ENCODE measurements at places on chromosomes 5 and 9.

- DNase-seq, result no peak
These were observed 50.9 kb downstream of the PLPP1 start for GRCh38 chr5:55483885-55484284.

- DNase-seq, result no peak
These were observed 1.1 kb downstream of the DIAPH1 start for GRCh38 chr5:141617682-141618029.

GRCh38 chr5:119445544-119445943 lies 6.8 kb upstream of the HSD17B4 start:
- no peak for DNase-seq

GRCh38 chr5:39500551-39501175 lies 75.9 kb upstream of the DAB2 start:
- DNase-seq, result no peak

- DNase-seq, result no peak
These were observed 103.1 kb downstream of the ATG10 start for GRCh38 chr5:82074950-82075349.

- no peak for DNase-seq
These were observed 346.7 kb upstream of the KLF9 start for GRCh38 chr9:70761139-70761670.

- no peak for DNase-seq
These were observed 61.8 kb upstream of the TBC1D2 start for GRCh38 chr9:98317134-98317857.

DNA sequence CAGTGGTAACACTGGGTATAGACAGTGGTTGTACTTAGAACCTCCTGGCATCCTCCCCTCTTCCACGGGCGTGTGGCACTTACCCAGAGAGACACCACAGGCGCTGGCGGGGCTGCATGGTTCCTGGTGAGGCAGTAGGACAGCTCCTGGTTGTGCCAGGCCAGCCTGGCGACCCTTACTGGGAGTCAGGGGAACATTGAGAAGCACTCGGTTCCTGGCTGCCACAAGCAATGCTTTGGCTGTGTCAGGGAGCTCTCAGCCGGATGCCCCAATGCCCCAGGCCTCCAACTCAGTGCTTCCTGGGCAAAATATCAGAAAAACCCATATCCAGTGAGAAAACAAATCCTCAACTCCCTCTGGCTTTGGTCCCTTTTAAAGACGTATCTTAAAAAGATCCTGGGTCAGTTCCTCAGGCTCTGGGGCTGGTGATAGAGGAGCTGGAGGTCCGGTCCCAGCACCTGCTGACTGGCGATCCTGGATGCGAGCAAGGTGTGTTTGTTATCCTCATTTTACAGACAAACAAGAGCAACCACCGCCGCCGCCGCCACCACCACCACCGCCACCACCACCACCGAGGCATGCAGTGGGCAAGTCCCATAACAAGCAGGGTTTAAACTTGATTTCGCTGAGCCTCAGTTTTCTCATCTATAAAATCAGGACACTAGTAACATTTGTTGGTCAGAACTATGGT lies 4.2 kb downstream of the NKX2-5 start:
- DNase-seq, result no peak

GRCh38 chr5:97666783-97667182 lies 483.7 kb upstream of the RIOK2 start:
- DNase-seq, result no peak

DNA sequence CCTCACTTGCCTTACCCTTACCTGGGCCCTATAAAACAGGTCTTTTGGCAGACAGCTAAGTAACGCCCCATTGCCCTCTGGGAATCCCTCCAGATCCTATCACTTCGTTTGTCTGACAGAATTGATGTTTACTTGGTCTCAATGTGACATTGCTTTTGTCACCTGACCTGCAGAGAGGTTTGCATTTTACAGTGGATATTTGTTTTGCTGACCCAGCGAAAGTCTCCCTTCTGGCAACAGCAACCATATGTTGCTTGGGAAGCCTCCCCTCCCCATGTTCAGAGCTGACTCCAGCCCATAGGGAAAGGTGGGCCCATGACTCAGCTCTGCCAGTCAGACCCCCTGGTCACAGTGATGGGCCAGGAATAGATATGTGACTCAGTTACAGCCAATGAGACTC lies 54.0 kb upstream of the LARP1 start:
- no peak for DNase-seq

DNA sequence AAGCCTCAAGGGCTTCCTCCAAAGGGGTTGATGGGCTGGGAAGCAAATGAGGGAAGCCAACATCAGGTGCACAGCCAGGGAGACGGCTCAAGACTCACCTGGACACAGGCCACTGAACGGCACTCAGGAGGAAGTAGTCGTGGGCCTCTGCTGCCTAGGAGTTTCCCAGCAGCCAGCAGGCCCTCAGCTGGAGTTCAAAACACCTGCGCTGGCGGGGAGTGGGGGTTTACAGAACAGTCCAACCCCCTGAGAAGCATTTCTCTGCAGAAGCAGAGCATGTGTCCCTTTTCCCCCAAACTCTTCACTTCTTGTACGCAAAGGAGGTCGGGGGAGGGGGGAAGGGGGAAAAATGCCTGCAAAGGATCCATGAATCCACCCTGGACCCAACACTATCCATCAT lies 2.3 kb downstream of the WHRN start:
- DNase-seq, result no peak

DNA sequence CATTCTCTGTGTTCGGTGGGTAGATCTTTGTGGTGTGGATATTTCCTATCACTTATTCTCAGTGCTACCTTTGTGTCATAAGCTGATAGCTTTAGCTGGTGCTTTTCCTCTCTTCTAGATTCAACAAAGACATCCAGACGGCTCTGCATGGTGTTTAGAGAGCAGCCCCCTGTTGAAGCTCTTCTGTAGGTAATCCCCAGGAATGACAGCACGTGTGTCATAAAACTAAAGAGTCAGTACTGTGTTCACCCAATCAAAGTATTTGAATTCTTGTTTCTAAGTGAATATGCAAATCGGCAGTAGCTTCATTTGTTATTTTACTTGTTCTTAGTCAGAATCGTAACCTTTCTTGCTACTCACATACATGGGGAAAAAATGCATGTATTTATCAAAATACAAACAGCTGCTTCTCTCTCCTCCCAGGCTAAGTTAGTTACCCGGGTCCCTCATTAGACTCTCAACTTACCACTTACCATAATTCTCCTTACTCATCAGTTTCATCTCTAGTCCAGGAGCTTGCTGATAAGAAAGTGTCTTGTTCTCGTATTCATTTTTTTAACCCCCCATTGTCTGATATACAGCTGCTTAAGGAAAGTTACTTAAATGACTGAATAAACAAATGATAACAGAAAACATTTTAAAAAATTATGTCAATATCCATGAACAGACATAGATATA lies 1696.0 kb upstream of the WWC1 start:
- no peak for DNase-seq

DNA sequence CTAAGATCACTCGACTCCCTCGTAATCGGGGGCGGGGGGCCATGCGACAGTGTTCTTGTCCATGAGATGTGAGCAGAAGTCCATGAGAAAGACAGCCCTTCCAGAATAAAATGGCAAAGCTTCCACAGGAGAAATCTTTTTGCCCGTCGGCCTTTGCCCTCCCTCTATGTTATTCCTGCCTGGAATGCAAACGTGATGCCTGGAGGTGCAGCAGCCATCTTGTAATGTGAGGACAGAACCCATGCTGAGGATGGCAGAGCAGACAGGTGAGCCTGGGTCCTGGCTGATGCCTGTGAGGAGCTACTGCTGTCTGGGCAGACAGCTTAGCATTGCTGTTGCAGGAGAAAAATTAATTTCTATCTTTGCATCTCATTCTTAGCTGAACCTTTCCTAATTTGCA lies 17.2 kb downstream of the MED10 start:
- no peak for DNase-seq

- DNase-seq, result no peak
These were observed 1094.9 kb upstream of the C9orf72 start for GRCh38 chr9:28668158-28668557.

DNA sequence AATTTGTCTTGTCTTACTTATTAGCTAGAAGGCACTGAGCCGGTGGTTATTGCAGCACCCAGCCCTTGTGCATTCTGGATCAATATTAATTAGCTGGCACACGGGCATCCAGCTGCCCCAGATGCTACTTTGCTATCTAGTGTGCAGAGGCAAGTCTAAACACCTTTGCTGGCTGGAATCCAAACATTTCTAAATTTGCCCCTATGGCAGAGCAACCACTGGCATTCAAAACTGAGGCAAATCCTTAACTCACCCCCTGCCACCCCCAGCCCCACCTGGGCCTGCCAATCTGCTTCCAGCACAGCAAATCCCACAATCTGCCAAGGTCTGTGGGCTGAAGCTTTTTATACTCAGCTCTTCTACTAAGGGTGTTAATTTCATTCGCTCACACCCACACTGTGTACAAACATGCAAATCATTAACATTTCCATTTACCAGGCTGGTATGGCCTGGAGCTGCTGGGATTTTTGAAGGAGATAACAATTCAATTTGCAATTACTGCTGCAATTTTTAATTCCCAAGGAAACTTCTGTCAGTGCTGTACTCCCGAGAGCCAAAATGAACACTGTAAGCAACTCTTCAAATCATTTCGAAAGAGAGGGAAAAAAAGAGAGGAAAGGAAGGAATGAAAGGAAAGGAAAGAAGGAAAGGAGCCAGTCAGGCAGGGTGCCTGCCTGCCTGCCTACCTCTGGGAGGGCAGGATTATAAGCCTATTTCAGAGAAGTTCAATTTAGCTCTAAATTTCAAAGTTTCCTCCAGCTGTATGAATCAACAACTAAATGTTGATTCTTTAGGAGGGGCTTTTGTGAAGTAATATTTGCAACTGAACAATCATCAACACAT lies 35.5 kb downstream of the RAPGEF1 start:
- DNase-seq, result no peak

- no peak for DNase-seq
These were observed 111.7 kb downstream of the JAKMIP2 start for GRCh38 chr5:147670815-147671214.

- no peak for DNase-seq
These were observed 10.8 kb upstream of the NIPAL4 start for GRCh38 chr5:157449011-157449723.

- no peak for DNase-seq
These were observed 236.6 kb downstream of the ARL15 start for GRCh38 chr5:54073735-54074134.

- DNase-seq, result no peak
These were observed 95.8 kb downstream of the DAPK1 start for GRCh38 chr9:87593359-87593980.

- no peak for DNase-seq
These were observed 70.4 kb upstream of the FBXW11 start for GRCh38 chr5:172076761-172077244.

DNA sequence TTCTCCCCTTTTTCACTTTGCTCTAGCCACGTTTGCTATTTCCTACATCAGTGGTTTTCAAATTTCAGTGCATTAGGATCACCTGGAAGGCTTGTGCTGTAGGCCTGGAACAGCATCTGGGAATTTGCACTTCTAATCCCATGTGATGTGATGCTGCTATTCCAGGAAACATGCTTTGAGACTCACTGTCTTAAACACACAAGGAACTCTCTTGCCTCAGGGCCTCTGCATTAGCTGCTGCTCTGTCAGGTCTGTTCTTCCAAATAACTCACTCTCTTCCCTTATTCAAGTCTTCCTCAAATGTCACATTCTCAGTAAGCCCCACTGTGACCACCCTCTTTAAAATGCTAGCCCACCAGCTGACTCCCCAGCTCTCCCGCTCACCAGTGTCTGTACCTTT lies 204.0 kb downstream of the DNAH5 start:
- DNase-seq, result no peak

DNA sequence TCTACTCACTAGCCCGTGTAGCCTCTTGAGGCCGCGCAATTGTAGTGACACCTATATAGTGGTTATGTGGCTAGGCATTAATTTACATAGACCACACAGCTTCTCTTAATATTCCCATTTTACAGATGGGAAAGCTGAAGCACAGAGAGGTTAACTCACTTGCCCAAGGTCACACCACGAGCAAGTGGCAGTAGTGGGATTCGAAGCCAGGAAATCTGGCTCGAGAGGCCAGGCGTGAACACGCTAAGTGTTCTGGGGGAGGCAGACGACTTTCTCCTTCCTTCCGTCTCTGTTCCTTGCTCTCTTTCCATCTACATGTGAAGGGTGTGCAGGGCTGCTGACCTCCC lies 49.8 kb upstream of the IER5L start:
- no peak for DNase-seq

DNA sequence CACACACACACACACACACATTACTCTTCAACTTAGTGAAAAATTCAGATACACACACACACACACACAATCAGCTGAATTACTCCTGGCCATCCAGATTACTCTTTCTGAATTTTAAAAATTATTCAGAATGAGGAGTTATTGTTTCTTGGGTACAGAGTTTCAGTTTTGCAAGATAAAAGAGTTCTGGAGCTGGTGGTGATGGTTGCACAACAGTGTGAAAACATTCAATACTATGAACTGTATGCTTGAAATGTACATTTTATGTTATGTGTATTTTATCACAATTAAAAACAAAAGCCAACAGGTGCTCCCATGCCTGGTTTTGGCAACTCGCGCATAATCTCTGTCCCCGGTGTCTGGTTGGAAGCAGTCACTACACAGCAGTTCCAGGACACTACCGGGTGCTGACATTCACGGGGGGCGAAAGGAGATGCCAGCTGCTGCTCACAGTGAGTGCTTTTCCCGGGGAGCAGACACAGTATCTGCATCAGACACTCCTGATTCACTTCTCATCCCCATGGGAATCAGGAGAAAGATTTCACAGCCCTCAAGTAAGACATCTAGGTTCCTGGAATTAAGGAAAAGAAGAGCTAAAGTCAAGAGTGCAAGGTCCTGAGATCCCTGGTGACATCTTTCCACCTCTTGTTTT lies 55.7 kb downstream of the LHFPL2 start:
- no peak for DNase-seq

GRCh38 chr5:35773967-35774366 lies 82.7 kb upstream of the IL7R start:
- DNase-seq, result no peak

GRCh38 chr9:19598722-19599121 lies 189.9 kb downstream of the ACER2 start:
- no peak for DNase-seq

DNA sequence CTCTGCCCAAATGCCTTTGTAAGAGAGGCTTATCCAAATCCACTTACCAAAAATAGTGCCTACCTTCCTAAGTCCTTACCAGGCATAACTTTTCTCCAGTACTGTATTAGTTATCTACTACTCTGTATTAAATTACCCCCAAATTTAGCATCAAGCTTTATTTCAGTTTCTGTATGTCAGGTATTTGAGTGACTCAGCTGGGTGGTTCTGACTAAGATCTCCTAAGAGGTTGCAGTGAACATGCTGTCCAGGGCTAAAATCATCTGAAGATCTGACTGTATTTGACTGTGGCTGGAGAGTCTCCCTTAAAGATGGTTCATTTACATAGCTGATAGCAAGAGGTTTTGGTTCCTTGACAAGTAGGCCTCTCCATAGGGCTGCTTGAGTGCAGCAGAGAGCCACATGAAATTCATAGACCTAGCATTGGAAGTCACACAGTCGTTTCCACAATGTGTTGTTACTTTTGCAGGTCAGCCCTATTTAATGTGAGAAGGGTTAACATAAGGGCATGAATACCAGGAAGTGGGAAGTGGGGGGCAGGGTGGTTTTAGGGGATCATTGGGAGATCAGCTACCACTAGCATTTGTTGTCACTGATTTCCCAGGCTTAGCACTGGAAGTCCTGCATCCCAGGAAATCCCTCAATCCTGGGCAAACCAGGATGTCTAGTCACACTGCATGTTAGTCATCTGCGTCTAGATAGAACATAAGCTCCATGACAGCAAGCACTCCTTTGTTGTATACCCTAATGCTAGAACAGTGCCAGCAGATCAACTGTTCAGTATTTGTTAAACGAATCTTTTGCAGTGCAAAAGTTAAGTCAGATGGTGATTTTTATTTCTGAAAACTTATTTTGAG lies 2.0 kb upstream of the ZNF622 start:
- no peak for DNase-seq

Measured in stimulated activated CD4-positive, alpha-beta T cell treated with anti-CD3 and anti-CD28 coated beads, Interleukin-2, amount 100 ng/mL, for 48 hours (primary cell).